SIG-M5 (cell line): ENCODE measurements at places on chromosomes 6 and 20.

DNA sequence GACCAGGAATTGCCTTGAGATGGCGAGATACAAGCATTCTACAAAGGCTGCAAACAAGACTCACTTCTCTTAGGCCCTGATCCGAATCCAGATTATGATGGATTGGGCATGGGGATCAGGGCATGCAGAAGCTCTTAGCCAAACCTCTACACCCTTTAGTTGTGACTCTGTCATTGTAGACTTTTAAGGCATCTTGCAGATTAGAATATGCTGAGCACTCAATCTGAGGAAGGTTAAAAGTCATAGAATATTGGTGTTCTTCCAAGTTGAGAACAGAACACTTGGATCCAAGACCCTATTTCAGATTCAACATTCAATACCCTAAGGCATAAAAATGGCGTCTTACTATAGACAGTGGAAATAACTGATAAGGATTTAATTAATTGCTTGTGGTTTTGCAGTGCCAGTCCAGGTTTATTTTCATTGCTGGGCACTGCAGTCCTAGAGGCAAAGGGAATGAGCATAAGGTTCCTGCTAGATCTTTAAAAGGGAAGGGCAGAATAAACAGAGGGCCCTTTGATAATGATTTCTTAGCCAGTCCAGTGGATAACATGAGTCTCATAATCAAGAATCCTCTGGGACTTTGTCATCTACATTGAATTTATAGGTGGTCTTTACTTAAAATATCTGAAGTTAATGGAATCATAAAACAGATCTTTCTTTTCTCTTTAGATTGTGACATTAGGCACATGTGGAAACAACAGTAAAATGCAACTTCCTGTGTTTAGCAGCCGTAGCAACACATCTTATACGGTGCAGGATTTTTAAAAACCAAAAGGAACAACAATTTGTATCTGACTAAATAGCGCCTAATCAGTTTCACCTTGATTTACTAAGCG lies 17.6 kb downstream of the PHACTR2 start:
- DNase-seq, result no peak

- no peak for DNase-seq
These were observed 195.0 kb downstream of the UBE3D start for GRCh38 chr6:82870582-82871172.

- no peak for DNase-seq
These were observed 1.0 kb upstream of the TOMM34 start for GRCh38 chr20:44961011-44961869.

DNA sequence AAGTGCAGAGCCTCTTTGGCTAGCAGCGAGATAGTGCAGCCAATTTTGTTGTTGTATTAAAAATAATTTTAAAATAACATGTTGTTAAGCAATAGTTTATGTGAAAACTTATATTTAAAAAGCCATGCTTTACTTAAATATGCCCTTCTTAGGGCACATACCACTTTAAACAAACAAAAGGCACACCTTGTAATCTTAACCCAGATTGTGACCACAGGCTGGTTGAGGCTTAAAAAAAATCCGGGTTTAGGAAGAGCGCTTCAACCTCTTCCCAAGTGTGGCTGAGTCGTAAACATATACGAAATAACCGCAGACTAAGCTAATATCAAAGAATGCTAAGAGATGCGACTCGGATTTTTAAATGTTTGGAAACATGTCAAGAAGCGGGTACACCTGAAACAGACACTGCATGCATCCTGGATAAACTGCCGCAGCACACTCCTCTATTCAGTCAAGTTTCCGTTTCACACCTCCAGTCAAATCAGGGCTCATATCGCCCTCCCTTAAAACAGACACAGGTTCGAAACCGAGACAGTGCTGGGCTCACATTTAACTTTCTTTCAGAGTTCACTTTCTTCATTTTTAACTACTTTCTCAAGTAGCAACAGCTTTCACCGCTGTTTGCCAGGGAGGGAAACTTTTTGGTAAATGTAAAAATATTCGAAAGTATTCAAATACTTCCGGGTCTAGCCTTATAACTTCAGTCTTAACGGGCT lies 1.5 kb downstream of the DEK start:
- DNase-seq, result no peak

GRCh38 chr6:13724182-13724581 lies 12.5 kb upstream of the RANBP9 start:
- no peak for DNase-seq

DNA sequence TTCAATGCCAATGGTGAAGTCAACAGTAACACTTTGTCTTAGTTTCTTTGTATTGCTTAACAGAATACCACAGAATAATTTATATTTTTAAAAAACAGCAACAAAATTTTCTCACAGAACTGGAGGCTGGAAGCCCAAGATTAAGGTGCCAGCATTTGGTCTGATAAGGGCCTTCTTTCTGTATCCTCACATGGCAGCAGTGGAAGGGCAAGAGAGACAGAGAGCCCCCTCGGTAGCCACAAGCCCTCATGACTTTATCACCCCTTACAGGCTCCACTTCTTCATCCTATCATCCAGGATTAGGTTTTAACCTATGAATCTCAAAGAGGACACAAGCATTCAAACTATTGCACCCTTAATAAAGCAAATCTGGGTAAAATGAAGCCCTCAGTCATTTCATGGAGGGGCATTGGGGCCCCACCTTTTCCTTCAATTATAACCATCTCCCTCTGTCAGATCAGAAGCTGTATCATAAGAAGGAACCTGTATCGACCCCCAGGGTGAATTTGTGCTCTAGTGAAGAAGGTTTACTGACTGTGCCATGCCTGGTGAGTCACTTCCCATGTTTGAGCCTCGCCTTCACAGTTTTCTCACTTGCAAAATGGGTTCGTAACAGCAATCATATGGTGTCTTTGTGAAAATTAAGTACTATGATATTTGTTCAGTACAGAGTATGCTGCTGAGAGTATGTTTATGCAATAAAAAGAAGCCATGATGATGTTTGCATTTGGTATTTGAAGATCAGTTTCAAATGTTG lies 178.2 kb downstream of the LRFN2 start:
- no peak for DNase-seq

DNA sequence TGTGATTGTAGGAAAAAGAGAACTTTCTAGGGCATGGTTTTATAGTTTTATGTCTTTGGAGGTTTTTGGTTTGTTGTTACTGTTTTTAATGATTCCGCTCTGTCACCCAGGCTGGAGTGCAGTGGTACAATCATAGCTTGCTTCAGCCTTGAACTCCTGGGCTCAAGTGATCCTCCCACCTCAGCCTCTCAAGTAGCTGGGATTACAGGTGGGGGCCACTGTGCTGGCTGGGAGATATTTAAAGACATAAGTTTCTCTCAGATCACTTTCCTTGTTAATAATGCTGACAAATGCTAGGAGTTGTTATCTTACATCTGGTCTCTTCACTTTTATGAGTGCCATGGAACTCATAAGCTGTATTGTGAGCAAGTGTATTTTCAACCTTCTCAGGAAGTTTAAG lies 116.3 kb downstream of the SCAF8 start:
- no peak for DNase-seq

DNA sequence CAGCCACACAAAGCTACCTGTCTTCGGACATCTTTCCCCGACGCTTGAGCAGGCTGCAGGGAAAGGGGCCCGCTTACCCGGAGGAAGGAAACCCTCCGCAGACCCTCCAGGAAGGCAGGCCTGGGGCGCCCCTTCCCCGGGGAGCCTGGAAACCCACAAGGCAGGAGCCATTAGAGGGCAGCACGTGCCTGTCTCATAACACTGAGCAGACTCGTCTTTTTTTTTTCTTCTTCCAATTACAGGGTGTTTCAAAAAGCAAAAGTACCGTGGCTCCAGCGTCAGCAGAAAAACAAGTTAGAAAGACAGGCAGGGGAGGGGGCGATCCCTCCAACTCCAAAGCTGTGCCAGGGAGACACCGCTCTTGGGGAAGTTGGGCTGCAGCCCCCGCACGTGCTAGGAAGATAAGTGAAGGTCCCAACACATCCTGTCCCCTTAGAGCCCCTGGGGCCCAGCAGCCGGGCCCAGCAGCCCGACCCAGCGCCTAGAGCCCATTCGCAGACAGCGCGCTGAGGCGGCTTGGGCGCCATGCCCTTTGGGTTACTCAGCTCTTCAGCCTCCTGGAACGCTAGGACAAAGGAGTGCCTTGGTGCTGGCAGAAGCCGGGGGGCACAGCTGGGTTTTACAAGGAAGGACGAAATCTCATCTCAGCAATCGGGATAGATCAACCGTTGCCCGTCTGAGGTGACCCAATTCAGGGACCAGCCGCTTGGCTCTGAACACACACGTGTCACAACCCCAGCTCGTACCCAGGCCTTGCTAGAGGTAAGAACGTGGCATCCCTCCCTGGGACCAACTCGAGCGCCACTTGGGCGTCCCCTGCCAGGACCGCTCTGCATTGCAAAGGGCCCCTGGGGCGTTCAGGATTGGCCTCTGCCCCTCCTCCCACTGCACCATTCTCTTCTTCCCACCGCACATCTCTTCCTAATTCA lies 136.3 kb downstream of the LY86 start:
- DNase-seq, result no peak

DNA sequence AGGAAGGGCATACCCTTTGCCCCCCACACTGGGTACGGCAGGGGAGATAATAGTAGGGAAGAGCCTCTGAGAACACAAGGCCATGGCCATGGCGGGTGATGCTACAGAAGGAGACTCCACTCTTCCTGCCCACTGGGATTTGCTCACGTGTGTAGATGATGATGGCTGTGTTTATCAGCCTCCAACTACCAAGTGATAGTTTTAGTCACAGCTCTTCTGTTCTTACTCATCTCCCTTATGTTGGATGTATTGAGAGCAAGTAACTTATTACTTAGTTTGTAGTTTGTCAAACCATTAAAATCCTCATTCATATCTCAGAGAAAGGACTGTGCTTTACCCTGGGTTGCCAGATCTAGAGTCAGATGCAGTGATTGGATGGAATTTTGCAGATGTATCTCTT lies 66.0 kb downstream of the CDH26 start:
- no peak for DNase-seq

- DNase-seq, result no peak
These were observed 29.9 kb upstream of the AGPAT4 start for GRCh38 chr6:161303628-161304340.

DNA sequence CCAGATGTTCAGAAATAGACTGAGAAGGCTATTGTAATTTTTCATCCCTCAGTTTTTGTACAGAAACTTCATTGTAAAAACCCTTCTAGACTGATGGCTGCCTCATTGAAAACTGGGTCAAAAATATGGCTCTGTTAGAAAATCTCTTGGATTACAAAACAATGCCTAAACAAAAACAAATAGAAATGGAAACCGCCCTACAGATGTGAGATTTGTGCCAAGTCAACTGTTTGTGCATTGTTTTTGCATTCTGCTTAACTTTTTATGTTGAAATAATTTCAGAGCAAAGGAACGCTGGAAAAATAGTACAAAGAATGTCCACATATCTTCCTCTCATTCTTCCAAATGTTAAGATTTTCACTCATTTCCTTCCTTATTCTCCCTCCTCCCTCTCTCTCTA lies 425.1 kb downstream of the FOXA2 start:
- DNase-seq, result no peak

DNA sequence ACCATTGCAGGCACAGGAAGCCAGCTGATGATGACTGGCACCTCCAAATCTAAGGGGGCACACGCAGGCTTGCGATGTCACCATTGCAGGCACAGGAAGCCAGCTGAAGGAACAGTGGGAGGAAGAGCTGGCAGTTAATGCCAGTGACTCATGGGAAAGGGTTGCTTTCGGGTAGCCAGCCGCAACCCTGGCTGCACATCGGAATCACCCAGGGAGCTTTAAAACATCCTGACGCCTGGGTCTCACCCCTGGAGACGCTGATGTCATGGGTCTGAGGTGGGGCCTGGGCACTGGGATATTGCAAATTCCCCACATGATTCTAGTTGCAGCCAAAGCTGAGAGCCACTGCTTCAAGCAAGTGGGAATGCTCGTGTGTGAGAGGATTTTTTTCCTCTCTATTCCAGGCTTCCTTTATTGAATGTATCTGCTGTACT lies 16.1 kb upstream of the CCN6 start:
- DNase-seq, result no peak

- DNase-seq, result no peak
These were observed 137.0 kb downstream of the IMPG1 start for GRCh38 chr6:75935473-75935793.

GRCh38 chr6:3837781-3838180 lies 11.4 kb upstream of the FAM50B start:
- no peak for DNase-seq

DNA sequence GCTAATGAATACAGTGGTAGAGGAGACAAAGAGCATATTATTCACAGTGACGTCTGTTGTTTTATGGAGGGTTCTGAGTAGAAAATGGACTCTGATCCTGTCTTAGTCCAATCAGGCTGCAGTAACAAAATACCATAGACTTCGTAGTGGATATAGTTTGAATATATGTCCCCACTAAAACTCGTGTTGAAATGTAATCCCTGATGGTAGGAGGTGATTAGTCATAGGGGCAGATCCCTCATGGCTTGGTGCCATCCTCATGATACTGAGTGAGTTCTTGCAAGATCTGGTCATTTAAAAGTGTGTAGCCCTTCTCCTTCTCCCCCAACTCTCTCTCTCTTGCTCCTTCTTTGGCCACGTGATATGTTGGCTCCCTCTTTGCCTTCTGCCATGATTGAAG lies 82.5 kb downstream of the CD83 start:
- no peak for DNase-seq

DNA sequence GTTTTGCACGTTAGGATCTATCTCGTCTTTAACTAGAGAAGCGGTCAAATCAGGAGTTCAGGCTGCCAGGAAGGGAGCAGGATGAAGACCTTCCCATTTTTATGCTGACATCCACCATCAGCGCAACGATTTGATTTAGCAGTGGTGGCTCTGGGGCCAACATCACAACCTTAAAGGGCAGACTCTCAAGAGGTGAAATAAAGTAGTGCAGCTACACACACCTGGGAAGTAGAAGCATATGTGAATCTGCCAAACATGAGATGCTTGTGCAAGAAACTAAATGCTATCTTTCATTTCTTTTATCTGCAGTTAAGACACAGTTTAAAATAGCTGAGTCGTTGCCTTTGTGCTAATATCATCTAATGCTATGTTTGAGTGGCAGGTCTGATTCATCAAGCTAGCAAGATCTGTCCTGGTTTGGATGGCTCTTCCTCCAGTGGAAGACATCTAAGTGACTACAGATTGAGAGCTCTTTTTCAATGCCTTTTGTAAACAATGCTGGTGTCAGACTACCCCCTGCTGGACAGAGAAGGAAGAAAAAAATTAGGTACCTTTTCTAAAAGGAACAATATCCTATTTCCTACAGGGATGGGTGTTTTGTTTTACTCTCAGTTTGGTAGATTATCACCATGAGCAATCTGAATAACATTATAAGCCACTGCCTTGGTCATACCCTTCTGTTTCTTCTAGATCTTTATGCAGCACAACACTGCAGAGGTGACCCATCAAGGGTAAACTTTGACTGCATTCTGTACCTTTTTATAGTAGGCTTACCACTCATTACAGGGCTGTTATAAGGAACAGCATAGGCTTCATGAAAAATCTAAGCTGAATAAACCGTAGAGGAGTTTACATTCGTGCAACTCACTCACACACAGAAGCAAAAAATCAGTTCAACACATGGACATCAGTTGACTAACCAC lies 171.6 kb upstream of the FBXL4 start:
- DNase-seq, result no peak

DNA sequence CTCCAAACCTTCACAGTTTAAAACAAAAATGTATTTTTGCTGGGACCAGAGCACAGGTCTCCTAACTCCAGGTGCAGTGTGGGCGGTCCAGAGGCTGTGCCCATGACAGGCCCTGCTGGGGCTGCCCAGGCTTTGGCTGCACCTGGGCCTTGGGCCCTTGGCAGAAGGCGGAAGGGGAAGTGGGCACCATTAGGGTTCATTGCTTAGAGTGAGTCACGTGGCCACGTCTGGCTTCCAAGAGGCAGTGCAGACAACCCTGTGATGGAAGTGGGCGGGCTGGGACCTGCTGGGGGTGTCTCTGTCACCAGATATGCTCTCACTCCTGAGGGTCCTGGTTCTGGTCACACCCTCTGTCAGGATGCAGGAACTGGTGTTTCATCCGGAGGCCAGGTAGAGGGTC lies 302.2 kb downstream of the QKI start:
- no peak for DNase-seq
